ENCODE measurements at places on chromosomes 4 and X.

GRCh38 chr4:188190461-188190860 is 51.2 kb downstream of the TRIML1 start:
- DNase-seq = peak; percentile 18

GRCh38 chr4:71663780-71664179 is 120.1 kb downstream of the GC start:
- no peak for DNase-seq

DNA sequence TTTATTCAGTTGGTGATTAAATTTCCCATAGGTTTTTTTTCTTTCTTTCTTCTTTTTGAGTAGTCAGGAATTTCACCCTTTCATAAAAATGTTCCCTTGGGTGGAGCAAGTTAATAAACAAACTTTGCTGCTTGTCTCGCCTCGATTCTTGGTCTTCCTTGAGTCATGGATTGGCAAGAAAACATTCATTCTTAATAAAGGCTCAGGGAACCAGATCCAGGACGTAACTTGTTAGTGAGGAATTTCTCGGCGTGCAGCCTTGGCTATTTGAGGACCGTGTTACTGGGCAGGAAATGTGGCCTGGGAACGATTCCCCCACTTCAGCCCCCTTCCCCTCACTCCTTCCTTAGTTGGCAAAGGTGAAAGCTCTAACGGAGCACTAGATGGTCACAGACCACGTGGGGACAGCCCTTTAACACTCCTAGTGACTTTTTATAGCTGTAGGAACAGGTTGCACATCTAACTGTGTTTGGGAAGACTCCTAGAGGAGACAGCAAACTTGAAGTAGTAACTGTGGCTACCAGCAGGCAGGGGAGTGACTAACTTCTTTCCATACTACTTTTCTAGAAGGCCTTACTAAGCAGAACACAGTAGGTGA is 106.8 kb downstream of the UCHL1 start:
- peak; percentile 42 for DNase-seq

DNA sequence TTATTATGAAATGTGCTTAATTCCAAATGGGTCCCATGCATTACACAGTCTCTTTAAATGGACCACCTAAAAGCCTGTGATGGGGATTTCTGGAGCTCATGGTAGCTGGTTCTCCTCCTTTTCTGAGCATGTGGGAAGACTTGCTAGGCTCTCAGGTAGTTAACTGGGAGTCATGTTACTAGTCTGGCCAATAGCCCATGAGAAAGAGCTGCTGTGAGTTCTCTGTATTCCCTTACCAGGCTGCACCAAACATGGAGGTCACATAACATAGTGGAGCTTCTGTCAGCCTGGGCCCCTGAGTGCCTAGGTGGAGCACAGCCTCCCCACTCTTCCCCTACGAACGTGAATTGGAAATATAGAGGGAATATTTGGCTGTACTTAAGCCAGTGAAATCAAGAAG is 198.4 kb downstream of the MAML3 start:
- DNase-seq = no peak

DNA sequence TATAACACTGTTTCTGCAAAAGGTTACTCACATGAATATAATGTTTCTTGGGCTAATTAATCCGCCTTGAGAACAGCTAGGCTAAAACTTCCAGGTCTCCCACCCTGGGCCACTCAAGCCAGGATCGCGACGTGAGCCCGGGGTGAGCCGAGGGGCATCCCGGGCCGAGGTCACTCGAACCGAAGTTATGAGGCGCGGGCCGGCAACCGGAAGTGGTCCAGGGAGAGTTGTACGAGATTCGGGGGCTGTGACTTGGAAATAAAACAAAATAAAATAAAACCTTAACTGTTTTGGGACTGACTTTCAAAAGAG is 317 bp downstream of the CMC4 start:
- no peak for DNase-seq

DNA sequence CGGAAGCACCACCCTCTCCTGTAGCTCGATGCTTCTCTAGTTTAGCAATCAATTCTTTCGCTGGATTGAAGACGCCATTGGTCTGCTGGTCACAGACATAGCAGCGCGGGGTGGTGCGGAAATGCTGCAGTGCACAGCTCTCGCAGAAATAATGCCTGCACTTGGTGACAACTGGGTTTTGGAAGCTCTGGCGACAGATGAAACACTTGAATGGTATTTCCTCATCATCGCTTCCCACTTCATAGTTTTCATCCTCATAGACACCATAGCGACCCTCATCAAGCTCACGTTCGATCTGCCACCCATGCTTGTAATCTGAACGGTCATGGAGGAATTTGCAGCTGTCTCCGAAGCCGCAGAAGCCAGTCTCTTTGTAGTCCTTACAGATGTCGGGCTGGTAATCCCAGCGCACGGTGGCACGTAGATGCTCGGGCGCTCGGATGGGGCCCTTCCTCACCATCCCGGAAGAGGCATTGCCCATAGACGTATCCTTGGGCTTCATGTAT is 854 bp downstream of the RNF113A start:
- peak; percentile 47 for DNase-seq
